Activated naive CD8-positive, alpha-beta T cell treated with anti-CD3 and anti-CD28 coated beads for 36 hours (primary cell): ENCODE measurements at places on chromosomes 3 and 15.

GRCh38 chr3:66469220-66469640 is 31.6 kb downstream of the LRIG1 start:
- no peak for DNase-seq

- no peak for DNase-seq
Observed at GRCh38 chr15:73530649-73531048, 87.7 kb downstream of the REC114 start.

- no peak for DNase-seq
Observed at GRCh38 chr3:61903931-61904657, 342.7 kb downstream of the PTPRG start.

DNA sequence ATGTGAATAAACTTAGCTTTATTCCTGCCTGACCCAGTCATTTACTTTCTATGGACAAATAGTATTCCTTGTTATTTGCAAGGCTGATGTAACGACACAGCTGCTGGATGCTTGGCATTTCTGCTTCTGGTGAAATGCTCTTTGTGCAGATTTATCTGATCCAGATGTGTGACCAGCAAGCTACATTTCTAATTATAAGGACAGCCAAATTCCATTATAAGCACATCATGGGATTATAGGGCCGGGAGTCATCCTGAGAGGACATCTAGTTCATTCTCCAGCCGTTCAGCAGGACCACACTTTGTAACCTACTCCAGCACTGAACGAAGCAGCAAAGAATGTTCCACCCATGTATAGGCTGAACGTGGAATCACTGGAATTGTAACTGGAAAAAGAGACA is 42.9 kb downstream of the FNDC3B start:
- no peak for DNase-seq

DNA sequence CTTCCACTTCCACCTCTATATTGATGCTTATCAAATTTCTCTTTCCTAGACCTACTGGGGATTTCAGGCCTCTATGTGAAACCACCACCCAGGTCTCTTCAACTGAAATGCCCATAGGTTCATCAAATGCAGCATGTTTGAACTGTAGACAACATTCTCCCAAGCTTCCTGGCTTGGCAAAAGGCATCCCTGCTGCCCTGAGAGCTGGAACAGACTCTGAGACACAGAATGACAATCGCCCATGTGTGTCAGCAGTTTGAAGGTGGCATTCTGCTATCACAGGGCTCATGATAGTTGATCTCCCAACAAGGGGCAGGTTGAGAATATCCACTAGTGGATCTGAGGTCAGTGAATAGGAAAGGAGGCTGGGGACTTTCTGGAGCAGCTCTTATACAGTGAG is 200.7 kb downstream of the RPLP1 start:
- no peak for DNase-seq

DNA sequence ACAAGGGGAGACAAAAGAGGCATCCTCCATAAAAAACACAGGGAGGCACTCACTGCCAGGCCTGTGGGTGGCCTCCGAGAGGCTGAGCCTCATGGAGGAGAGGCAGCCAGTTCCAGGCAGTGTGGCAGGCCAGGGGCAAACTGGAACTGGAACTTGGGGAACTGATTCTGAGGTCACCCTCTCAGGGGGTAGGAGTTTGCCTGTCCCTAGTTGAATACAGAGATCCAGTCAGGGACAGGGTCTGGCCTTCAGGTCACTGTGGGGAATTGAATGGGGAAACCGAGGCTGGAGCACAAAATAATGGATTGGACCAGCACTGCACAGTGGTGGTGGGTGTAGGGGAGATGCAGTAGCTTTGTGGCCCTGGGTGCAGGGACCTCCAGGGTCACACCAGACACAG is 58.7 kb downstream of the TPRA1 start:
- no peak for DNase-seq

- no peak for DNase-seq
Observed at GRCh38 chr3:139122221-139122581, 77.5 kb upstream of the PRR23C start.

GRCh38 chr15:101237251-101237650 is 14.6 kb downstream of the CHSY1 start:
- DNase-seq = no peak

DNA sequence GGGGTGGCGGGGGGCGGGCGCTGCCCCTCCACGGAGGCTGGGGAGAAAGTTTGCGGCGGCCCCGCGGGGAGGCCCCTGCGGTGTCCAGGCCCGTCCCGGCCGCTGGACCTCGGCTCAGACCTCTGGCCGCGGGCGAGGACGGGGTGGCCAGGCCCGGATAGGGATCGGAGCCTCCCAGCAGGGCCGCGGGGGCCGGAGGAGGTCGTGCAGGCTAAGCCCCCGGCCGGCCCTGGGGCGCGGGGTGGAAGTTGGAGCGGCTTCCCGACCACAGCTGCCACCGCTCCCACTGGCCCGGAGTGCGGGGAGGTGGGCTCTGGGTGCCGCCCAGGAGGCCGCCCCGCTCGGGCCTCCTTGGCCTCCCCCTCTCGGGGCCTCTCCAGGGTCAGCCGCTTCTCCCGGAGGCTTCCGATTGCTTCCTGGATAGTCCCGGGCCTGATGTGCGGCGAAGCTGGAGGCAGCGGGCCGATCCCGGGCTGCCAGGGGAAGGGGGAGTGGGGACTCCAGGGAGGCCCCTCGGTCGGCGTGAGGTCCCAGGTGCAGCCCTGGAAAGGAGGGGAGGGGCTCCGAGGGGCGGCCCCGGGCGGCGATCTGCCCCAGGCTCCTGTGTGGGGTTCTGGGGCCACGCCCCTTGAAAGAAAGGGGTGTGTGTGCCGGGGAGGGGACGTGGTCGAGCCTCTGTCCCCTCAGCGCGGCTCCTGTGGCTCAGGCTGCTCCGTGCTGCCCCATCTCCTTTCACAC is 907 bp downstream of the PLXNA1 start:
- DNase-seq = peak; percentile 46

DNA sequence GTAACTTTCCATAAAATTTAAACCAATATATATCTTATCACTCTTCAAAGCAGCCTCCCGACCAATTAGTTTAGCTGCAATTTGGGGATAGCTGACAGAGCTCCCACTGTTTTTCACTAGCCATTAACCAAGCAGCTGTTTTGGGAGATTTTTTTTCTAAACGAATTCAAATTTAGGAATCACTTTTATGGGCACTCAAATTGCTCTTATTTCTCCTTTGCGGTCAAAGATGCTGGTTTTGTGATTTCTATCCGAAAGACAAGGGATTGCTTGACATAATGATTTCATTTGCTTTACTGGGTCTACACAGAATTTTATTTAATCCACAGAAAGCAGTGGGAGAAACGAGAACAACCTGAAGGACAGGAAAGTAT is 505.7 kb upstream of the IL12A start:
- DNase-seq = no peak

DNA sequence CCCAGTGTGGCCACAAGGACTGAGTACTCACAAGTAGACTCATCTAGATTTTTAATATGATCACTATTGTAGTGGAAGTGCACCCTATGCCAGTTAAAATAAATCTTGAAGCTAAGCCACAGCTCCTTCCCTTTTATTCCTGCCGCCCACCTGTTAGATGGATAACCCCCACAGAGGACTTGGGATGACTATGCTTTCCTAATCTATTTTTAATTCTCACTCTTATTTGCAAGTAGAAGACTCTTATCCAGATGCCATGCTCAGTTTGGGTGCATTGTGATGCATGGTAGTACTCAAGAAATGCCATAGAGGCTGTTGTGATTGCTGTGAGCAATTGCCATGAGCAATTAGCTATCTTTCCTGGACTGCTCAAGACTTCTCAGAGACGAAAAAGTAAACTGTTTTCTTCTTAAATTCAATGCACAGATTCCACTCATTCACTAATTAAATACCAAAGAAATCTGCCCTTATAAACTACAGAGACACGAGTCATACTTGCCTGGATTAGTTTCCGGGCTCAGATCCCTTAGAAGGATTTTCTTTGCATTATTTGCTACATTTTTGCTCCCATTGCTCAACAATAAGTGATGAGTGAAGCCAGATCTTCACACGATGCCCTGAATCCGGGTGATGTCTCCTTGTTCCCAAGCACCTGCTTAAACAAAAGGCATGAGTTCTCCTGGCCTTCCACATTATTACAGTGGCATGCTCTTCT is 472.1 kb downstream of the SOX2 start:
- DNase-seq = no peak

GRCh38 chr3:30500666-30501399 is 105.6 kb upstream of the TGFBR2 start:
- DNase-seq = no peak

GRCh38 chr3:79263423-79263822 is 504.4 kb downstream of the ROBO1 start:
- DNase-seq = no peak
